Fibroblast of skin of back (primary cell): ENCODE measurements at places on chromosomes 16 and 17.
A peak's percentile ranks its signal among the peaks of the same experiment; 100 is the strongest.

DNA sequence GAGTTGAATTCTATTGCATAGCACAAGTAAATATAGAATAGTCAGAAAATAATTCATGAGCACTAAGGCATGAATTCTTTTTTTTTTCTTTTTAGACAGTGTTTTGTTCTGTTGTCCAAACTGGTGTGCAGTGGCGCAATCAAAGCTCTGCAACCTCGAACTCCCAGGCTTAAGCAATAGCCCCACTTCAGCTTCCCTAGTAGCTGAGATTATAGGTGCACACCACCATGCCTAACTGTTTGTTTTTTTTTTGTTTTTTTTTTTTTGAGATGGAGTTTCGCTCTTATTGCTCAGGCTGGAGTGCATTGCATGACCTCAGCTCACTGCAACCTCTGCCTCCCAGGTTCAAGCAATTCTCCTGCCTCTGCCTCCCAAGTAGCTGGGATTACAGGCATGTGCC lies 16.6 kb downstream of the TUBD1 start:
- DNase-seq, result no peak

- no peak for DNase-seq
These were observed 55.2 kb downstream of the CDH11 start for GRCh38 chr16:65066651-65067050.

DNA sequence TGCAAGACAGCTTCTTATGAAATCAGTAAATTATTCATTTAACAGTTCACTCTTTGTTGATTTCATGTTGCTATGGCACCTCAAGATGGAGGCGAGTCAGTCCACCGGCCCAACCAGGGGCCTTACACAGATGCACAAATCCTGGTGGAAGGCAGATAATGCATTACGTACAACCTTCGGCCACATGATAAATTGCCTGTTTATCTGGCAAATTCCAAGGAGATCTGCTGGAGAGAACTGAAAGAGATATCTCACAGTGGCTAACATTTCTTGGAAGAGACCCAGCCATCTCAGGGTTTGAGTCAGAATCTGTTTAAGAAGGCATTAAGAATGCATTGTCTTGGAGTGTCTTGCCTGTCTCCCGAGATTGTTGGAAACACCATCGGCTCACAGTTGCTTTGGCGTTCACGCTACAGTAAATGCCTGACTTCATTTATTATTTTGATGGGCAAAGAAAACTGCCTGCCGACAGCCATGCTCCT lies 225.6 kb downstream of the MSI2 start:
- DNase-seq, result peak; percentile 89

- no peak for DNase-seq
These were observed 622 bp downstream of the HOXB6 start for GRCh38 chr17:48603959-48604769.

GRCh38 chr16:87086156-87086555 lies 231.0 kb downstream of the C16orf95 start:
- DNase-seq, result peak; percentile 65

GRCh38 chr17:44024271-44024663 lies 9.5 kb upstream of the TMEM101 start:
- DNase-seq, result no peak

DNA sequence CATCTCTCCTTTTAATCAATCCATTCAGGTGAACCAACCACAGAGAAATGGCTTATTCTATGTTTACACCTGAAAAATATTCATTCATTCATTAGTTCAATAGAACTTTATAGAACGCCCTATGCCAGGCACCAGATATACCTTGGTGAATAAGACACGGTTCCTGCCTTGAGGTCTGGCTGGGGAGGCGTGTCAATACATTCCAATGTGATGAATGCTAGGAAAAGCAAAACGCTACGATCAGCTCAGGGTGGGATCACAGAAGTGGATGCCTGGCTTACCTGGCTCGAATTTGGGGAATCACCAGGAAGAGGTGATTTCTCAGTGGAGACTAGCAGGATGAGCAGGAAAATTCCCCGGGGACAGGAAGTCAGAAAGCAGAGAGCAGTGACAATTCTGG lies 17.5 kb upstream of the WFIKKN2 start:
- DNase-seq, result peak; percentile 54
